ENCODE measurements at places on chromosomes 1 and 21.
A peak's percentile ranks its signal among the peaks of the same experiment; 100 is the strongest.

GRCh38 chr1:46184920-46185658 is 8.8 kb upstream of the P3R3URF start:
- DNase-seq = no peak

DNA sequence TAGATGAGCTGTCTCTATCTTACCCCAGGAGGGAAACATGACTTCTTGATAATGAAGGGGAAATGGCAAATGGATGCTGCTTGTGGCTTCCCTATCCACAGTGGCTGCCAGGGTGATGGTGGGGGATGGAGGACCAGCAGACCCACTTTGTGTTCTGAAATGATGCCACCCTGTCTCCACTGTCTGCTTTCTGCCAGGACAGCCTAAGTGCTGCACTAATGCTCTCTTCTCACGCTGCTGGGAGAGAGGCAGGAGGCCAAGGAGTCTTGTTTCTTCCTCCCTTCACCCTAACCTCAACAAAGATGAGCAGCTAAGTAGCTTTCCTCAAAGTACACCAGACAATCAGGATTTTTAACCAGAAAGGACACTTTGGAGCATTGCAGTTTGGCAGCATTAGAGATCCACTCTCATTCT is 36.6 kb downstream of the XCL1 start:
- DNase-seq = no peak

DNA sequence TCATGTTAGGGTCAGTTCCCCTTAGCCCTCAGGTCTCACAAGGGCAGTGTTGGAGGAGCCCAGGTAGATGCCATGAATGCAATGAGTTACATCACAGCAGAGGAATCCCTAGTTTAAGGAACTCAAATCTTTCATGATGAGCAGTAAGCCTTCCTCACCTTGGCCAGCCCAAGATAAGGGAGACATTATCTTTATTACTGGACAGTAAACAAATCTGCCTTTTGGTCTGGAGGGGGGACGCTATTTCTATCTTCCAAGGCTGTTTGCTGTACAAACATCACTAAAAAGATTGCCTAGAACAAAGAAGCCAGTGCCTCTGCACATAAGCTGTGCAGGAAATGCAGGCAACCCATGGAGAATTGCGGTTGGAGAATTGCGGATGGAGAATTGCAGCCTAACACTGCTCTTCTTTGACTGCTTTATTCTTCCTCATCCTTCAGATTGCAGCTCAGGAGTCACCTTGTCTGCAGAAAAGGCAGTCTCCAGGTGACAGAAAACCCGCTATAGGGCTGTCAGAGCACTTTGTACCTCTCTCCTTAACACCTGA is 2.3 kb upstream of the CHI3L1 start:
- DNase-seq = no peak

DNA sequence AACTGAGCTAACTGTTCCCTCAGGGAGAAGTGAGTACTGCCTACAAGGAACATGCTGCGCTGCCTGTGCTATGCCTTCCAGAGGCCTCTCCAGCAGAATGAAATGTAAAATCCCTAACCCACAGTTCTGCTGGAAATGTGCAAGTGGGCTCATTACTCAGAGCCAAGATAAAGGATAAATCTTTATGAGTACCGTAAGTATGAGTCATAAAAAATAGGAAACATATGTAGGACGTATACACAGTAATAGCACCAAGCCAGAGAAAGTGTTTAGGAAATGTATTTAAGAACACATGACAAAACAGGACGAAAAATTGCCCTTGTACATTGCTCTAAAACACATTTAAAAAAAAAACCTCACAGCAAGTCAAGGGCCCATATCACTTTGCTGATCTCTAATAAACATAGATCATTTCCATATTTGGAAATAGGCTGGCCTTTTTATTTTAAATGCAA is 104.6 kb downstream of the TGFBR3 start:
- no peak for DNase-seq

GRCh38 chr1:41325801-41326200 is 35.4 kb upstream of the FOXO6 start:
- DNase-seq = no peak

- no peak for DNase-seq
Measured at GRCh38 chr21:45334134-45334533, 46.4 kb upstream of the POFUT2 start.

DNA sequence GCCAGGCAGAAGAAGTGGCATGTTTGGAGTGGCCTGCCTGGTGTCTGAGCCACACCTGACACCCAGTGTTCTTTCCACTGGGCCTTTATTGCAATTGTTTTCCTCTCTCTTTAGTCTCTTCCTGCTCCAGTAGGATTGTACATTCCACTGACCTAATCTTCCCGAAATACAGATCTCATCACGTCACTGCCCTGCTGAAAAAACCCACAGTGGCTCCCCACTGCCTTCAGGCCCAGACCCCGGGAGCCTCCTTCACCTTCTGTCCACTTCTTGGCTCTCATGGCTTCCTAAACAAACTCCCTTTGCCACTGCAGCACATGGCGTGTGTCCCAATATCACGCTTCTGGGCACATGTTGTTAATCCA is 25.3 kb upstream of the ATP5PO start:
- no peak for DNase-seq

GRCh38 chr1:214004014-214004413 is 16.2 kb downstream of the PROX1 start:
- DNase-seq = no peak

DNA sequence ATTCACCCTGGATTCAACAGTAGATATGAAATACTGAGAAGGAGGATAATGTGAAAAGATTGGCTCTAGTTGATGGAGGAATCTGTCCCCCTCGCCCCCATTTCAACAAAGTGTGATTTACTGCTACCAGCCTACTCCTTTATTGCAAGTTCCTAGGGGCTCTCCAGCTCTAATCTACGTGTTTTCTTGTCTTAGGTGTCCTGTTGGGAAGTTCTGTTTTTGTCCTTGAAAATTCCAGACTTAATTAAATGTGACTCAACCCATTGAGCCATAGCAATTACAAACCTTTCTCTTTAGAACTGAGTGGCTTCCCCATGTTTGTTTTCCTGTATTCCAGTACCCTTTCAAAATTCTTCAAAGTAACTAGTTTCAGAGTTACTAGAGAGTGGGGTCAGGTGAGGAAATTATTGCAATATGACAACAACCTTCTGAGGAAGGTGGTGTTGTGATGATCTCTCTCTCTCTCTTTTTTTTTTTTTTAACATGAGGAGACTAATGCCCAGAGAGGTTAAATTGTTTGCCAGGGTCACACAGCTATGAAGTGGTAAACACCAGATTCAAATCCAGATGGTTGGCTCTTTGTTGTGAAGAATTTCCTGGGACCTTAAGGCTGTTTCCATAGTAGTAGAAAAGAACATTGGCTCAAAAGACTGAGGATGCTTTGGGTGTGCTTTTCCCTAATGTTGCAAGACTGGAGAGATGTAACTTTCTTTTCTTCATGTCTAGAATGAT is 3.5 kb downstream of the RGL1 start:
- DNase-seq = no peak

- DNase-seq = no peak
Measured at GRCh38 chr1:225842074-225842473, 32.1 kb downstream of the EPHX1 start.

DNA sequence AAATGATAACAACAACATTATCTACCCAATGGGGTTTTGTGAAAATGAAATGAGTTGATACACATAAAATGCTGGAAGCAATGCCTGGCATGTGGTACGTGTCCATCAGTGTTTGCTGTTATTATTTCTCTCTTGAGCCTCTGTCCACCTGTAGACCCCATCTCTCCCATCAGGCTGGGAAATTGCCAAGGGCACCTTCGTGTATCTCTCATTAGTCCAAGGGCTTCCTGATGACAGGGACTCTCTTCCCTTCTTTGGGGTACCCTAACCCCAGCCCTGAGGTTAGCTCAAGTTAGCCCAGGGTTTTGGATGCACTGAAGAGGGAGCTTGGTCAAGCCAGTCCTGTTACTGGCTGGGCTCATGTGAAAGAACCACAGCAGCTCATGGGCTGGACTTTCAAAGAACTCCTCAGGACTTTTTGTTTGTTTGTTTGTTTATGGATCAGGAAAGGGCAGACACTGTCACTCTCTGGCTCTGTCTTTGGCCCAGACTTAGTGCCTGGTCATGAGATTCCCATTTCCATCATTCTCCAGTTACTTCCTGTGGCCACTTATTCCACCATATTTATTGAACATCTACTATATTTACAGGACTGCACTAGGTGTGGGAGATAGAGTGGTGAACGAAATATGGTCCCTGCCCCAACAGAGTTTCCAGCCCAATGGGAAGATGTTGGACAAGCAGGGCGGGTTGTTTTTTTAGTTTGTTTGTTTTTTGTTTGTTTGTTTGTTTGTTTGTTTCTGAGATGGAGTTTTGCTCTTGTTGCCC is 57.4 kb downstream of the NAV1 start:
- no peak for DNase-seq

- no peak for DNase-seq
Measured at GRCh38 chr1:21876267-21876666, 60.8 kb downstream of the HSPG2 start.

GRCh38 chr1:8473891-8474300 is 156.0 kb downstream of the SLC45A1 start:
- no peak for DNase-seq

DNA sequence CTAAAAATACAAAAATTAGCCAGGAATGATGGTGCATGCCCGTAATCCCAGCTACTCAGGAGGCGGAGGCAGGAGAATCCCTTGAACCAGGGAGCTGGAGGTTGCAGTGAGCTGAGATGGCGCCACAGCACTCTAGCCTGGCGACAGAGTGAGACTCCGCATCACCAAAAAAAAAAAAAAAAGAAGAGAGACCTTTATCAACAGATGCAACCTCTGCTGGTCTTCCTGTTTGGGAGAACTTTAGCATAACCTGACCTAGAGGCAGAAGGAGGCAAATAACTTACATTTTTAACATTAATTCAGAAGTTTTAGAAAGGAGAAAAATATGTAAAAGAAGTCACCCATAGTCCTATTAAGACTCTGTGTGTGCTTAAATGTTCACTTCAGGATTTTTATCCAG is 32.4 kb downstream of the SLAMF1 start:
- DNase-seq = no peak

DNA sequence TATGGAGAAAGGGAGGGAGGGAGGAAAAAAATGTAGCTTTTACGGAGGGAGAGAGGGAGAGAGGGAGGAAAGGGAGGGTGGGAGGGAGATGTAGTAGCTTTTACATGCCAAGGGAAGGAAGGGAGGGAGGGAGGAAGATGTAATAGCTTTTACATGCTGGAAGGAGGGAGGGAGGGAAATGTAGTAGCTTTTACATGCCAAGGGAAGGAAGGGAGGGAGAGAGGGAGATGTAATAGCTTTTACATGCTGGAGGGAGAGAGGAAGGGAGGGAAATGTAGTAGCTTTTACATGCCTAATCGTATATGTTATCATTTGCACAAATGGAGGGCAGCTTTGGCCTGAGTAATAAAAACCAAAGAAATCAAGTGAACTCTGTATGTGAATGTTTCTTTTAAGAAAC is 35.6 kb downstream of the EEIG2 start:
- DNase-seq = no peak

DNA sequence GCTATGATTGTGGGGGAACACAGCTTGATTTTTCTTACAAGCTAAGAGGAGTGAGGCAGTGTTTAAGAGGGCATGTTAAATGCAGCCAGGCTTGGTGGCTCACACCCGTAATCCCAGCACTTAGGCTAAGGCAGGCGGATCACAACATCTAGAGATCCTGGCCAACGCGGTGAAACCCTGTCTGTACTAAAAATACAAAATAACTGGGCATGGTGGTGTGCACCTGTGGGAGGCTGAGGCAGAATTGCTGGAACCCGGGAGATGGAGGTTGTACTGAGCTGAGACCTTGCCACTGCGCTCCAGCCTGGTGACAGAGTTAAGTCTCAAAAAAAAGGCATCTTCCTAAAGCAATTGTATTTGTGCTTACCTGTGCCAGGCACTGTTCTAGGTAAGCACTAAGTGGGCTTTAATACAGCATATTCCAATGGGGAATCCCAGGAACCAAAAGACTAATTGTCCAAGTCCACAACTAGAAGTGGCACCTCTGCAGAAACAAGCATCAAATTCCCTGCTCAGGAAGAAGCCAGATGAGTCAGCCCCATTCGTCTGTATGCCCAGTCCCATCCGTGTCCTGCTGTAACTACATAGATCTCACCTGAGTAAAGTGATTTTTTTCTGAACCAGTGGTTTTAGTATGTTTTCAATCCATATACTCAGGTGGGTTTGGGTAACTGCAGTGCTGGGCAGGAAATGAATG is 4.6 kb downstream of the RCC1 start:
- no peak for DNase-seq

GRCh38 chr1:1946540-1946939 is 27.5 kb upstream of the TMEM52 start:
- DNase-seq = no peak

- DNase-seq = no peak
Measured at GRCh38 chr1:21952786-21953520, 15.8 kb upstream of the HSPG2 start.

- DNase-seq = peak; percentile 49
Measured at GRCh38 chr21:43739621-43740435, 20.9 kb downstream of the PDXK start.

GRCh38 chr21:39014747-39015146 is 168.5 kb downstream of the PSMG1 start:
- no peak for DNase-seq

- no peak for DNase-seq
Measured at GRCh38 chr1:25135909-25136308, 96.4 kb downstream of the SYF2 start.

DNA sequence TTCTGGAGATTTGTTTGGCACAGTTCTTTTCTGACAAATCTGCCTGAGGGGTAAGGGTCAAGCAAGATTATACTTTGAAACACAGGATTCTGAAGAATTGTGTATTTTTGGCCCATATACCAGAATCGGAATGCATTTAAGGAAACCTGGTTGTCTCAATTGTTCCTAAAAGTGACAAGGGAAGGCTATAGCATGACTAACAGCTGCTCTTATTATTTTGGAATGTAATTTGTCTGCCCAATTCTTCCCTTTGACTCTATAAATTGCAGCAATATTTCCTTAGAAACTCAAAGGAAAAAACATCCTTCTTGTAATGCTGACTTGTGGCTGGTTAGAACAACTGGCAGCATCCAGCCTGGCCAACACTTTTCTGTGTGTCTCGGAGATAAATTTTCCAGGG is 15.8 kb upstream of the VCAM1 start:
- no peak for DNase-seq

DNA sequence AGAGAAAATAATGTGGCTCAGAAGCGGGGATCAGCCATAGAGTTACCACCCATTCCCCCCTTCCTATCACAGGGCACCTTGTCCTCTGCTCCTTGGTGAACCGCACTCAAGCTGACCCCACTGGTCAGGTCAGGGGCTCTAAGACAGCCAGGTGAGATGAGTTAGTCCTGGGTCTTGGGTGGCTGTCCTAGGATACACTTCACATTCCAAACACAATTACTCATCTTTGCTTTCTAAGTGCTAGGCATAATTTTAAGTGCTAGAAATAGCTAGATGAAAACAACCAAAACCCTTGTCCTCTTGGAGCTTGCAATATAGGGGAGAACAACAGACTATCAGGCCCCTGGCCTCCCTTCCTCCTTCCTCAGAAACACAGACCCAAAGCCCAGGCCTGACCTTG is 7.8 kb upstream of the MUTYH start:
- no peak for DNase-seq

- no peak for DNase-seq
Measured at GRCh38 chr21:15732290-15732995, 2.7 kb downstream of the USP25 start.

Measured in iPS-NIHi11 (cell line).